ENCODE measurements at places on chromosomes 6 and 20. TPM values are rescaled to one million over a fixed set of nuclear protein-coding genes. Genes with fewer than 3 reads are reported as not detected.

GRCh38 chr6:91330896-91331295, 744.0 kb upstream of the MAP3K7 start:
- DNase-seq = no peak

DNA sequence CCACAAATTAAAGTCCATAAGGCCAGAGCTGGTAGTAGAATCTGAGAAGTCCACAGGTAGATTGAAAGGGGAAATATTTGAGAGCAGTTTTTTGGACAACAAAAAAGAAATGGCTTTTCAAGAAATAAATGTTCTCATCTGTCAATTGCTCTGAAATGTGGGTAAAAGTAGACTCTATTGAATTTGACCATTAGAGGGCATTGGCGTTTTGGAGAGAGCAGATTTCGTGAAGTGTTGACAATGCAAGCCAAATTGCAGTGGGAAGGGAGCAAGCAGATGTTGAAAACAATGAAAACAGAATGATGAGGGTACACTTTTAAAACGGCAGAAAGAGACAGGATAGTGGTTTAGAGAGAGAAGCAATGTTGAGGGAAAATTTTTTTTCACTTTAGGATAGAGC, 149.1 kb upstream of the FAM83B start:
- DNase-seq = no peak

DNA sequence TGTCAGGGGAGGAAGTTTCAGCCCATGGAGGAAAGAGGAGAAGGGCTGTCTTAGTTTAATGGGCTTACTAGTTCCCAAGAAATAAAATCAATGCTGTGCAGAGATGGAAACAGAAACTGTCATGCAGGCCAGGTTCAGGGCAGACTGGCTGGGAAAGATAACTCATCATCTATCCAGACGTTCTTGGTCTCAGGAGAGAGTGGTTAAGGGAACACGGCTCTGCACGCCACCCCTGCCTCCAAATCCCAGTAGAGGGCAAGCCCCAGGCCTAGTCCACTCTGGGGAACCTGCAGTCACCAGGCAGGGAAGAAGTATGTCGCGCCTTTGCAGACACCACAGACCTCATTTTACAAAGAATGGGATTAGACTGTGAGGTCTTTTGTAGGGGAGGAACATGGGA, 12.5 kb downstream of the ALDH8A1 start:
- no peak for DNase-seq

FAM217A gene
- not detected for total RNA-seq

SOBP gene
- total RNA-seq = 42.4 TPM
